CD8-positive, alpha-beta memory T cell (primary cell): ENCODE measurements at places on chromosomes 2 and 18. TPM values are rescaled to one million over a fixed set of nuclear protein-coding genes. Genes with fewer than 3 reads are reported as not detected.

ITGA4 gene
- total RNA-seq: 142 TPM

PLEKHB2 gene
- 48.2 TPM for total RNA-seq

MRPL44 gene
- total RNA-seq: 42.6 TPM

DUSP2 gene
- total RNA-seq: 214 TPM

DDX1 gene
- 137 TPM for total RNA-seq

ABHD1 gene
- 0.33 TPM for total RNA-seq

SNORC gene
- 1.5 TPM for total RNA-seq

TWIST2 gene
- not detected for total RNA-seq

SLC39A10 gene
- 22.2 TPM for total RNA-seq

NOL4 gene
- total RNA-seq: not detected

ST8SIA5 gene
- not detected for total RNA-seq

CTNNA2 gene
- total RNA-seq: not detected

CDK15 gene
- total RNA-seq: not detected

POLE4 gene
- 68.6 TPM for total RNA-seq

SERPINB10 gene
- total RNA-seq: not detected

PARD6G gene
- total RNA-seq: 0.48 TPM

ERMN gene
- total RNA-seq: 0.64 TPM

ANO7 gene
- 0.83 TPM for total RNA-seq

LINC00305 gene
- not detected for total RNA-seq

SERPINB7 gene
- total RNA-seq: not detected

MLPH gene
- not detected for total RNA-seq

PARD3B gene
- 0.11 TPM for total RNA-seq

INHA gene
- not detected for total RNA-seq

ACSL3 gene
- total RNA-seq: 38.6 TPM
